Cardiac septum (tissue), 1 donor: ENCODE measurements at places on chromosomes 13 and 19. TPM values are rescaled to one million over a fixed set of nuclear protein-coding genes. Genes with fewer than 3 reads are reported as not detected.
A peak's percentile ranks its signal among the peaks of the same experiment; 100 is the strongest.

The RNF113B gene
- not detected for total RNA-seq

The CYP2F1 gene
- total RNA-seq: not detected

The MPV17L2 gene
- 14.6 TPM for total RNA-seq

The CYP2A6 gene
- total RNA-seq: not detected

The CRX gene
- total RNA-seq: not detected

The PGLYRP1 gene
- total RNA-seq: 0.59 TPM

The ZNF724 gene
- 0.81 TPM for total RNA-seq

DNA sequence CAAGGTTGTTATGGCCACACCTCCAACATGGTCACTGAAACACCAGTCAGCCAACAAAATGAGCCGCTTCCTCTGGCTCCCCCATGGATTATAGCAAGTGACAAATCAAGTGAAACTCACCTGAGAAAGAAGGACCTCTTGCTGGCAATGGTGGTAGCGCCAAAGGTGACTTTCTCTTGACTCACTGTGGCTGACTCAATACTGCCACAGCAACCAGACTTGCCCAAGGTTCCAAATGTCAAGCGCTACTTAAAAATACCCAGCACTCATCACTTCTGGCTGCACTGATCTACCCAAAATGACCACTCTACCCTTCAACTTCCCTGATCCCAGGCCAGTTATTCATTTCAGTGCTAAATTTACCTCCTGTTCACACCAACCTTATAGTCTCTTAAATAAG lies 495.5 kb downstream of the FOXO1 start:
- no peak for DNase-seq

The SHISA7 gene
- total RNA-seq: not detected

- DNase-seq: no peak
Observed at GRCh38 chr19:15101479-15102082, 5.6 kb upstream of the SYDE1 start.

DNA sequence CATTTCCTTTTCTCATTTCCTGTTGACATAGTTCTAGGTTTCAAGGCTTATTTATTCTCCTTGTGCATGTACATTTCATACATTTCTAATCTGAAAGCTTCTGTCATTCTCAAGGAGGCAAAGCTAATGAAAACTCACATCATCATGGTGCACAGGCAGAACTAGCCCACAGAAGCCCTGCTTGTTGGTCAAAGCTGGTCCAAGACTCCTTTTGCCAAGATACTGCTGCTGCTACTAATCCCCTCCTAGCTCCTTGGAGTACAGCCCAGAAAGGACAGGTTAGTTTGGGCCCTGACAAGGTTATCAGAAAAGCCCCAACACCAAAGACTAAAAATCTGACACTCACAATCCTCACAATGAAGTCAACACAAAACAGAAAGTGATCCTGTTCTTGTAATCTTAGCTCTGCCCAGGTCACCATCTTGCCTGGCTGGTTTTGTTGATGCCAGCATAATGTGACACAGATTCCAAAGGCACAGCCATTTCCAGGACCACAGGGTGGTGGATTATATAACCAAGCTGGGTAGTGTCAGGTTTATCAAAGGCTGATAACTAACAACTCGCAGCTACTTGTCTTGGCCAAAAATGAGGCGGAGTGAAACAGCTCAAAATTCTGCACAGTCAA lies 417.4 kb downstream of the NDFIP2 start:
- DNase-seq: no peak

GRCh38 chr19:7917267-7918061 lies 2.7 kb upstream of the SNAPC2 start:
- DNase-seq: no peak

GRCh38 chr13:53050151-53050550 lies 21.5 kb downstream of the OLFM4 start:
- DNase-seq: no peak

The SYCN gene
- not detected for total RNA-seq

GRCh38 chr13:109719962-109720646 lies 66.3 kb downstream of the IRS2 start:
- DNase-seq: no peak

The SLAIN1 gene
- total RNA-seq: 3.8 TPM

DNA sequence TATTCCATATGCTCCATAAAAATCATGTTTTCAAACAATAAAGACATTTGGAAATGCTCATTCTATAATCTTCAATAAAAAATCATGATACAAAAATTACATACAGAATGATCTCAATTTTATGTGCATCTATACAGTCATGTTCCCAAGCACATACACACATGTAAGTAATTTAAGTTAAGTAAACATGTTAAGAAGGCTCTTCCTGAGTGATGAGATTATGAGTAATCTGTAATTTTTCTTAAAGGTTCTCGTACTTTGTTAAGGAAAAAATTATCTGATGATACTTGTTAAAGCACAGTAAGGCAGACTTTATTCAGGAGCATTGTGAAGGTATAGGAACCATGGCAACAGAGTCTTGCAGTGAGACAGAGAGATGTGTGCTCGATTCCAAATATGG lies 30.0 kb upstream of the DLEU7 start:
- DNase-seq: no peak

GRCh38 chr19:7914099-7914498 lies 531 bp upstream of the TGFBR3L start:
- DNase-seq: no peak

DNA sequence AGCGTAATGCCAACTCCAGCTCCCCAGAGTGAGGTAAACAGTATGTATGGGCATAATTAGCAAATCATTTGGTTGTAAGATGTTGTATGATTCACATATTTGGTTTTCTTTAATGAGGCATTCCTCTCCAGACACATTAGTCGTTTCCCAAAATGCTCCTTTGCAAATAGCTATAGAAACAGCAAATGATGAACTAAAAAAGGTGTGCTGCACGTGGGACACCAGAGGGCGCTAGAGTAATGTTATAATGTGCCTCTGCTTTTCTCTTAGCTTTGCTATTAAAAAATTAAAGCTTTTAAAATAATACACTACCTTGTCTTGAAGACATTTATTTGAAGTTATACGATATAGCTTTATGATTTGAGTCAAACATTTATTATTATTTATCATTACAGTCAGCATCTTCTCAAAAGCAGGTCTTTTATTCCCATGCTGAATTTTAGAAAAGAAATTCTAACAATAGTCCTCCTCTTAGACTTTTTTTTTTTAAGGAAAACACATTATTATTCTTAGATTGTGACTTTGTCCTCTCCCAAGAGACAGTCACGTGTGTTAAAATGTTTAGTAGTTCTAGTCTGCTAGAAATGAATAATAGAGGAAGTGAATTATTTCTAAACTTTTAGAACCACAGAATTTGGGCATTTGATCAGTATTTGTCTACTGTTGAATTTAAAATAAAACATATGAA lies 121.6 kb upstream of the FRY start:
- no peak for DNase-seq

DNA sequence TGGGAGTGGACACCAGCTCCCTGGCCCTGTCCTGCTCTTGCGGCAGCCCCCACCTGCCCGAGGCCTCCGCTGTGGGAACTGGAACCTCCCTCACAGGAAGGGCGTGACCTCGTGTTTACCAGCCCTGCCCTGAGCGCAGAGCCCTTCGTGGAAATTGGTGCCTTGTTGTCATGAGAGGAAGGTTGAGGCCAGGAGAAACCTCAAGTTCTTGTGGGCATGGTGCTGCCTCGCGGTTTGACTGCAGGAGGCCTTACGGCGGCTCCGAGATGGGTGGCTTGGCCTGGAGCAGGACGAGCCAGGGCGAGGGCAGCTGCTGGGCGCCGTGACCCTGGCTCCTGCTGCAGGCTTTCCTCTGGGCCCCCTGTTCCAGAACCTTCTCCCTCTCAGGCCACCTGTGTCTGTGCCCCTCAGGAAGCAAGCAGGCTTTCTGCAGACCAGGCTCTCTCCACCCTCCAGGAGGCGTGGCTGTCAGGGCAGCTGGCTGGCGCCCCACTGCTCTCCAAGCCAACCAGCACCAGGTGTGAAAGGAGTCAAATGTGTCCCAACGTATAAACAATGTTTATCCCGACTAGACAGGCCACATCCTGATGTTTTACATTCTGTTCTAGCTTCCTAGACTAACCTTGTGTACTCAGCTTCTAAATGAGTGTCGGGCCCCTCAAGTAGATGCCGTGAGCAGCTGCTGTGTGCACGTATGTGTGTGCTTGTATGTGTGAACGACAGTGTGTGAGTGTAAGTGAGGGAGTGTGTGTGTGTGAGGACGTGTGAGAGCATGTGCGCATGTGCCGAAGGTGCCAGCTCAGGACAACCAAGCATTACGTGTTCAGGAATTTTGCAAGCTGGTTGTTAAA lies 10.4 kb upstream of the RASA3 start:
- DNase-seq: no peak

The DCLK1 gene
- total RNA-seq: 13.8 TPM

The ZNF793 gene
- total RNA-seq: 8.3 TPM

- DNase-seq: no peak
Observed at GRCh38 chr13:55091172-55091571, 2049.5 kb upstream of the PRR20A start.

DNA sequence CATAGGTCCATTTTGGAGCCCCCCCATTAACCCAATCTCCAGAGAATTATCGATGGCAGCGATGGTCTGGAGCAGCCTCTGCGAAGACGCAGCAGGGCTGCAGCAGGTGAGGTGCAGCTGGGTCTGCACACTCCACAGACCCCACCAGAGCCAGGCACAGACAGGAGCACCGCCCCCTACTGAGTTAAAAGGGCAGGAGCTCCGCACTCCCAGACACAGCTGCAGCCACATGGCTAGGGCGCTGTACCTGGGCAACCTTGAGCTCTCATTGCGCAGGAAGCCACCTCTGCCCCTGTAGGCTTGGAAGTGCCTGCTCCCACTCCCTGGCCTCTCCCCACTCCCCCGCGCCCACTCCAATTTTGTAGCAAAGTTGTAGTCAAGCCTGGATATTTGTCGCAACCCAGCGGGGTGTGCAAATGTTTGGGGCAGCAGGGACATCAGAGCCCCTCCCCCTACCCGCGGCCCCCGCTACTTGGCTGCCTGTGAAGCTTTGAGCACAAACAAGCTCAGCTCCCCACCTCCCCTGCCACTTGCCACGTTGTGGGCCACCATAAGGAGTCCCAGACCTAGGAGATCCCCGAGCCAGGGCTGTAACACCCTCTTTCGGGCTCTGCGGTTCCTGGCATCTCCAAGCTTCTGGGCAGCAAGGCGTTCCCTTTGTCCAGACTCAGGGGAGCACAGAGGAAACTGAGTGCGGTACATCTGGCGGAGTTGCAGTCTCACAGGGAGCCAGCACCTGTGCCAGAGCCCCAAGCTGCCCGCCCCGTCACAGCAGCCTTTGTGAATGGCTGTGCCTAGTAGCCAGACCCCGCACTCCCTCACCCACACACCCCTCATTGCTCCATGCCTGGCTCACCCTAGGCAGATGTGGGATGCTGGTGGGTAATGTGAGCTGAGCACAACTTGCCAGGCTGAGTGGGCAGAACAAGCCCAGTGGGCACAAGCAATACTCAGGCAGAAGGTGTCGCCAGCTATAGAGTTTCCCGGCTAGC lies 949.7 kb upstream of the SLITRK1 start:
- no peak for DNase-seq

The KIRREL2 gene
- total RNA-seq: not detected

DNA sequence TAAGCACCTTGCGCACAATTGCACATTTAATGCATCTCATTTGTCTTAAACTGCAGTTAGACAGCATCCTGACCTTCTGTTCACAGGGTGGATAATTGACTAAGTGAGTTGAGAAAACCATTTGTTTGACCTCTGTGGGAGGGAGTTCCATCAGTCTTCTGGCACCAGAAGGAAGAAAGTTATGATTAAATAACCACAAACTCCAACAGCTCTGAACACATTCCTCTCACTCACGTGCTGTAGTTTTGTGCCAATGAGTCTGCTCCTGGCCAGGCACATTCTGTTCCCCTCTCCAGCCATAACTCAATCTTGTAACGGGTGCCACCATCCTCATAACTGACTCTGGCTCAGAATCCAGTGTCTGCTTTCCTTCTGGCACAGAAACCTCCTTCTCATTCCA lies 817.2 kb downstream of the SLITRK1 start:
- DNase-seq: no peak

The RELB gene
- 9.0 TPM for total RNA-seq

DNA sequence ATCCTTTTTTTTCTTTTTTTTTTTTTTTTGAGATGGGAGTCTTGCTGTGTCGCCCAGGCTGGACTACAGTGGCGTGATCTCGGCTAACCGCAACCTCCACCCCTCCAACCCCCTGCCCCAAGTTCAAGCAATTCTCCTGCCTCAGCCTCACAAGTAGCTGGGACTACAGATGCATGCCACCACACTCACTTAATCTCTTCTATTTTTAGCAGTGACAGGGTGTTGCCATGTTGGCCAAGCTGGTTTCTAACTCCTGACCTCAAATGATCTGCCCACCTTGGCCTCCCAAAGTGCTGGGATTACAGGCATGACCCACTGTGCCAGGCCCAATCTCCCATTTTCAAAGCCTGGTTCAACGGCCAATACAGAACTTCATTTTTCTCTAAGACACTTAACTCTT lies 9.1 kb downstream of the FOXO1 start:
- no peak for DNase-seq

The UHRF1 gene
- 1.00 TPM for total RNA-seq

The PDX1 gene
- not detected for total RNA-seq

The GPR180 gene
- total RNA-seq: 1.8 TPM

The RHPN2 gene
- total RNA-seq: 0.67 TPM

The NOSIP gene
- total RNA-seq: 34.5 TPM

- DNase-seq: no peak
Observed at GRCh38 chr19:5023128-5023571, 54.2 kb downstream of the KDM4B start.

GRCh38 chr19:23002690-23003422 lies at the start of gene ZNF728:
Gene ZNF728 (minus strand): TSS chr19:23003176. CDS start chr19:23003030, 146 bp downstream.
- DNase-seq: peak; percentile 91

The ZFP28 gene
- 9.9 TPM for total RNA-seq

The ZNF667 gene
- total RNA-seq: 4.5 TPM

- no peak for DNase-seq
Observed at GRCh38 chr19:55405638-55406037, 1.9 kb downstream of the UBE2S start.

GRCh38 chr13:41216160-41216559 lies 21.8 kb upstream of the KBTBD7 start:
- DNase-seq: no peak

DNA sequence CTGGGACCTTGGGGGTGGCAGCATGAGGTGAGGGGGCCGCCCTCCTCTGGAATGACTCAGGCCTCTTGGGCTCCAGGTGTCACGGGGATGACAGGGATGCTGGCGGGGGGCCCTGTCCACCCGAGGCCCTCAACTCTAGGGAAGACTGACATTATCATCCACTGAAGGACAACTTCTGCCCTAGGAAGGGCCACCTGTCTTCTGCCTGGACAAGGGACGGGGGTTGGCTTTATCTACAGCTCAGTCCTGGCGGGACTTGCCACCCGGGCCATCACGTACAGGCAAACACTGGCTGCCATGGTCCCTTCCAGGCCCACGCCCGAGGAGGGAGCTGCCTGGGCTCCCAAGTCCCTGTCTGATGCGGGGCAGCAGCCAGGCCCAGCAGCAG lies 130.7 kb downstream of the STK24 start:
- no peak for DNase-seq

DNA sequence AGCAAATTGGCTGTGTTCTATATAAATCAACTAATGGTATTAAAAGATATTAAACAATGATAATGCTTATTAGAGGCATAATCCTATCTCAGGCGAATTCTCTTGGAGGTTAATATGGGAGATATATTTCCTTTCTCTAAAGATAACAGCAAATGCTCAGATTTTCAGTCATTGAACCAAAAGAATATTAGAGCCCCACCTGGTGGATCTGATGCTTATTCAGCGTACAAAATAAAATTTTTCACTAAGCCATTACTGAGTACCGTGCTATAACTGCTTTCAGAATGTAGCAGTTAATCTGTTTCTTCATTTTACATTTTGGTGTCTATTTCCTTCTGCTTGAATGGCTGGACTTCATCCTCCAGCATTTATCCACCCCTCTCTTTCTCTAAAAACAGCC lies 143.3 kb upstream of the IPO5 start:
- DNase-seq: no peak

GRCh38 chr13:79485014-79485811 lies 4.3 kb downstream of the NDFIP2 start:
- DNase-seq: no peak
